Bone marrow (tissue), 2 donors: ENCODE measurements at places on chromosomes 11 and 22.

- no peak for DNase-seq
Measured at GRCh38 chr11:60959431-60959830, 7.5 kb upstream of the SLC15A3 start.

GRCh38 chr11:67456068-67456705 lies 1.0 kb downstream of the CABP4 start:
- DNase-seq = no peak

GRCh38 chr11:795634-796564 lies 2.2 kb downstream of the SLC25A22 start:
- DNase-seq = peak; percentile 90

GRCh38 chr22:50674606-50675552 lies 2.3 kb downstream of the SHANK3 start:
- no peak for DNase-seq

DNA sequence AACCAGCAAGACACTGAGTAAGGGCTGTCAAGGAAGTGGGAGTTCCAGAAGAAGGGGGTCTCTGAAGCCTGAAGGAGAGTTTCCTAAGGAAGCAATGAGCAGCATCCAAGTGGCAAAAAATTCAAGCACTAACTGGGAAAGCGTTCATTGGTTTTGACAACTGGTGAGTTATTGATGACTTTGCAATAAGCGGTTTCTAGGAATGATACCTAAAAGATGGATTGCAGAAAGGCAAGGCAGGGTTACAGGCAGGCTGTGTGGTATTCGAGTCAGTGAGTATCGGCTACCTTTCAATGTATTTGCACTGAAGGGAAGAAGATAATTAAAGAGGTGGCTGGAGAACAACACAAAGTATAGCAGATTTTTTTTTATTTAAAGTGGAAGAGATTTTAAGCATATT lies 59.3 kb upstream of the NCAM1 start:
- no peak for DNase-seq

GRCh38 chr22:48318575-48319320 lies 1508.9 kb downstream of the BRD1 start:
- no peak for DNase-seq

DNA sequence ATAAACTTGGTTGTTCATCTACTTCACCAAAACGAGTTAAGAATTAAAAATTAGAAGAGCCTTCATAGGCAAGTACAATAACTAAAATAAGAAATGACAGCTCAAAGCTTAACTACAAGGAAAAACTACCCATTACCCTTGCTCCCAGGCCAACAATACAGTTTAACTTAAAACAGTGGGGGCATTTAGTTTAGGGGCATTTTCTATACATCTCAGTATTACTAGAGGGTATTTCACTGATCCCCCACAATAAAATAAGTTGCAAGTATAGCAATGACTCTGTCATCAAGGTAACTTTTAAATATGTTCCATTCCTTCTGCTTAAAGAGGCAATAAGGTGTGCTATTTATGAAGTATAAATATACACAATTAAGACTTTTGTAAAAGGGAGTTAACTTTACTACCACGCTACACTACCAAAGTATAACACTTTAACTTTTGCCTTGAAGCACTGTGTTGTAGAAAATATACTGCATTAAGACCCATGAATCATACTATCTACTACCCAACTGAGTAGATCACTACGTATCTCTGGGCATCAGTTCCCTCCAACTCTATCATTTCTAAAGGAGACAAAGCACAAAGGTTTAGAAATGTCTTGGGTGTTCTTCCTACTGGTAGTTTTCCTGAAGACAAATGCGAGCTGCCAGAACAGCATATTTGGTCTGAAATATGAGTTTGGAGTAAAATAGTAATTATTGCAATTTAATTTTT lies 29.8 kb downstream of the CHORDC1 start:
- no peak for DNase-seq

DNA sequence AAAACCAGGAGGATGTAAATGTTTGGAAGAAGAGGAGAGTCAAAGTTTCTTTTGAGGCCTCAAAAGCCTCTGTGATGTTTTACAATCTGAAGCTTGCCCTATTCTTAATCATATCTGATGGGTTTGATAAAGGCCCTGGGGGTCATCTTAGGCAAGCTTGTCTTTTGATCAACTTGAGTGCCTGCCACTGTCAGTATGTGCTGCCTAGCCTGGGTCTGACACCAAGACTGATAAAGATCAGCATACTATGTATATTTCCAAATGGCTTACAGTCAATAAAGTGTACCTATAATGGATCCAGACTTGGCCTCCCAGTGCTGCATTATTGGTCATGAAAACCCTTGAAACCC lies 12.7 kb downstream of the EHF start:
- DNase-seq = no peak

DNA sequence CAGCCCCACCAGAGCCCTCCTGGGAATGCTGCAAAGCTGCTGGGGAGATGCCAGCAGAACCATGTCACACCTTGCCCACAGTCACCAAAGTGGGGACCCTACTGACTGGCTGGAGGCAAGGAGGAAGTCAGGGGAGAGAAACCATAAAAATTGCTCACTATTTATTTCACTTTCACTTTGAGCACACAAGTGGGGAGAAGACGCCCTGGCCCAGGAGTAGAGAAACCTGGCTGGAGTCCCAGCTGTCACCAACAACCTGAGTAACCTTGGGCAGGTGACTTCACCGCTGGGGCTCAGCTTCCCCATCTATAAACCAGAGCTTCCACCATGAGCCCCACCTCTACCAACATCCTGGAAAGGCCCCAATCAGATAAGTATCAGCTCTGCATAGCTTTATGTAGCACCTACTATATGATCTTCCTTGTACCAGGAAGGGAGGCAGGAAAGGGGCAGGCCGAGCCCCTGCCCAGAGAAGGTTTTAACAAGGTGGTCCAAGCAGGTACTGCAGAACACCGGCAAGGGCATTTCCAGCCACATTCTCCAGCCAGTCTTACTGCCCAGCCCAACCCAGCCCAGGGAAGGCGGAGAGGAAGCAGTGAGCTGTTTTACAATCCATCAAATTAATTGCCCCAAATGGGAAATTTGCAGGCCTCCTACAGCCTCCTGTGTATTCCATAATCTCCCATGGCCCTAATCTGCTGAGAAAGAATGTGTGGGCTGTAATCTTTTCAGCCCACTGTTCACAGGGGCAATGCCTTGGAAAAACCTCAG lies 27.6 kb downstream of the PLEKHA7 start:
- DNase-seq = no peak

DNA sequence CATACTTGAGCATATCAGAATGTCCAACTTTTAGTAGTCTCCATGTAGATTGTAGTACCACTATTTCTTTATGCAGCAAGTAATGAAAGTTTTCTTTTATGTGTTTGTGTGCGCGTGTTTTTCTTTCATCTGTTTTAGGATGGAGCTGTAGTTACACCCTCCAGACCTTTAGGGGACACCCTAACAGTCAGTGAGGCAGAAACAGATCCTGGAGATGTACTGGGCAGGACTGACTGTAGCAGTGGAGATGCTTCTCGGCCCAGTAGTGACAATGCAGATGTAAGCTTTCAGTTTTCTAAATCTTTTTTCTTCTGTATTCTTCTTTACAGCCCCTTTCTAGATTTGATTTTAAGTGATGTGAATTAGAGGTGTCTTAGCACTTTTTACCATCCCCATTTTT lies 79.9 kb upstream of the GRIK4 start:
- DNase-seq = no peak

GRCh38 chr11:69145050-69145380 lies 10.7 kb upstream of the SMIM38 start:
- DNase-seq = no peak

- DNase-seq = no peak
Measured at GRCh38 chr11:9681583-9682372, 17.9 kb downstream of the SWAP70 start.

DNA sequence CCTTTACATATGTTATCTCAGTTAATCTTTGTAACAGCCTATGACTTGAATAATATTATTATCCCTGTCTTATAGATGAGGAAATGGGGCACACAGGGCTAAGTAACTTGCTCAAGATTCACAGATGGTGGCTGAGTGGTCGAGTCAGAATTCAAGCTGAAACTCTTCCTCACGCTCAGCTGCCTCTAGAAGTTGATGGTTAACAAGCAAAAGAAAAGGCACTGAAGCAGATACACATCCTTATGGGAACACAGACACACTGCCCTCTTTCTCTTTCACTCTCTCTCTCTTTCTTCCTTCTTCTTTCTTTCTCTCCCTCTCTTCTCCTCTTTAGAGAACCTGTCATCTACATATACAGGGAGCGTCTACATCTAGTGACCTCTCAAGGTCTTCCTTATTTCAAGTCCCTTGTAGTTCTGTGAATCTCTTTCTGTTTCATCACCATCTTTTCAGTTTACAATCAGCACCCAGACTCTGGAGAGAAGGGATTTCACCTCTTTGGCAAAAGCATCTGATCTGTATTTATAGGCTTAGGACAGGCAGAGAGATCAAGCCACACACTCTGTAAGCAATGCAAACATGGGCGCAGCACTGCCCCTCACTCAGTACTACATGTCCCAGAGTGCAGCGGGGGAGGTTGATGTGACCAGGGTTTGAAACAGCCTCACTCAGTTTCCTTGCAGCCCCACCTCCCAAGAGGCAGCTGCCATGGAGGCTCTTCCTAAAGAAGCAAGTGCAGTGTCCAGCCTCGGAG lies 75.7 kb downstream of the GRAMD1B start:
- DNase-seq = no peak

GRCh38 chr22:29096736-29097669 lies 24.2 kb downstream of the KREMEN1 start:
- DNase-seq = no peak

DNA sequence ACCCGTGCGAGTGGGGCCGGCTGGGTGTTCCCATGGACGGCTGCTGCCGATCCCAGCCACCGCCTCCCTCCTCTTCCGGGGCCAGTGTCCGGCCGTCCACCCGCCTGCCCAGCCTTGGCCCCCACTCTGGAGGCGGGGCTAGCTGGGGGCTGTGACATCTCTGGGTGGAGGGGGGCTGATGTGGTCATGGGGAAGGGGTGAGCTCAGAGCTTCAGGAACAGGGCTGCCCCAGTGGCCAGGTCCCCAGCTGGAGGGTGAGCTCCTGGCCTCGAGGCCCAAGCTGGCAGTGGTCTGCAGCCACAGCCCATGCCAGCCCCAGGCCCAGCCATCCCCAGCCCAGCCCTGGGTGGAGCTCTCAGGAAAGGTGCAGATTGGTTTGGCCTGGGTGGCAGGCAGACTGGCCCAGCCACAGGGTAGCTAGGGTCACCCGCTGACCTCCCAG lies 2.7 kb downstream of the INS start:
- no peak for DNase-seq

DNA sequence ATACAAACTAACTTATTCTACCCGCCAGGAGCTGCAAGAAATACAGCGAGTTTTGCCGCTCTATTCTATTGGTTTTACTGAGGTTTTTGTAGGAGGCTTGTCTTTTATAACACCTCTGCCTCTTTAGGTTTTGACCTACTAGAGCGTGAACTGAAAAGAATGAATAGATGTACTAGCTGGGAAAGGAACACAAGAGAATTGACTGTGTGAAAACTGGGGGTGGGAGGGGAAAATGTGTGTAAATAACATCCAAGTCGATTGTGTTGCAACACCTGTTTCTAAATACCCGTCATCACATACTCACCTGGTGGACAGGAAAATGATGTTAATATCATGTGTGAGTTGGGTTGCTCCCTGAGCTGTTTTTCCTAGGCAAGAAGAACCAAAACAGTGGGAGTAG lies 12.9 kb upstream of the JHY start:
- DNase-seq = no peak

GRCh38 chr11:67033661-67034166 lies 10.8 kb downstream of the SYT12 start:
- no peak for DNase-seq

- DNase-seq = no peak
Measured at GRCh38 chr11:72781313-72782080, 12.3 kb downstream of the STARD10 start.

GRCh38 chr22:19801340-19802000 lies 40.9 kb downstream of the TBX1 start:
- DNase-seq = no peak

DNA sequence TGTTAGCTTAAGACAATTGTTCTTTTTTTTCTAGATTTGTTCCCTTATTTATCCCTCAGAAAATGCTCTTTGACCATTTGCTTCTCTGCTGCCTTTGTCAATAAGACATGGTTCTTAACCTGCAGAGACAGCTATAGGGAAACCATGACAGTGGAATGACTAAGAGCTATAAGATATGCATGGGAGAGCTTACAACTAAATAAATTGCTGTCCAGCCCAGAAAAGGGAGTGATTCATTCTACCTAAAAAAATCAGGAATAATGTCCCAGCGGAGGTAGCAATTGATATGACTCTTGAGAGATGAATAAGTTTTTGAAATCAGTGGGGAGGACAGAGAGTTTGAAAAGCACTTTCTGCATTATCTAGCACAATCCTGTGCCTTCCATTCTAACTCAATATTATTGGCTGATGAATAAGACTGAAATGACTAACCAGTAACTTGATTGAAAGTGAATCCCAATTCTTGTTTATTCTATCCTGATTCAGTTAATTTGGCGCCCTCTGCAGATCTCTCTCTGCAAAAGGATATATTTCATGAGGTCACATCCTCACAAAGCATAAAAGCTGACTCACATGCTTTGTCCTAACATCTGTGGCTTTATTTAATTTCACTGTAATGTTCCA lies 680.5 kb upstream of the API5 start:
- no peak for DNase-seq

DNA sequence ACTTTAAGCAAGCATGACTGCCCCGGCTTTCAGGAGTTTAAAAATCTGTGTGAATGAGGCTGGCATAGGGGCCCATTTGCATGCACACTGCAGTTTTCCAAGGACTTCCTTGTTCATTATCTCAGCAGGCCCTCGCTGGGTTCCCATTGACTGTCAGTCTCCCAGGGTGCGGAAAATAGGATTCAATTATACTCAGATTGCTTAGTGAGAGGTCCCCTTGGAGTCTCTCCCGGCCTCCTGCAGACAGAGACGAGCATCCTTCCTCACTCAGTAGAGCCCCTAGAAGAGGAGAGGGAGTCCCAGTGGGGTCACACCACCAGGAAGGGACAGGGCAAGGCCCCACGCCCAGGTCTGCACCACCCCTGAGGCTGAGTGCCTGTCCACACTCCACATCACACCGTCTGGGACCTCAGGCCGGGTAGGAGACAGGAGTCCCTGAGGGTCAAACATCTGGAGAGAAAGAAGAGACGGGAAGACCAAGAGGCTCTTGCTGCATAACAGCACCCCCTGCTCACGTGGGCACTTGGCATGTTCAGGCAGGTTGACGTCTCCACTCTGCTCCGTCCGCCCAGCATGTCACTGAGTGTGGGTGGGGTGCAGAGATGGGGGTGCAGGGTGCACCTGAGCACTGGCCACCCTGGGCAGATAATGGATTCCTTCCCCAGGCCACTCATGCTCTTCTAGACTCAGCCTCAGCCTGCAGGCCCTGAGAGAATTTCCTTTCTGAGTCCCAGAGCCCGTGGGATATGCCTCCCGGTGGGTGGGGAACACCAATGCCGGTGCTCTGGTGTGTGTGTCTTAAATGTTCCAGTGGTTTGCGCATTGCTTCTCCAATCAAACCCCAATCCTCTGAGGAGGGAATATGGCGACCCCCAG lies 58.8 kb downstream of the MCM5 start:
- DNase-seq = no peak

DNA sequence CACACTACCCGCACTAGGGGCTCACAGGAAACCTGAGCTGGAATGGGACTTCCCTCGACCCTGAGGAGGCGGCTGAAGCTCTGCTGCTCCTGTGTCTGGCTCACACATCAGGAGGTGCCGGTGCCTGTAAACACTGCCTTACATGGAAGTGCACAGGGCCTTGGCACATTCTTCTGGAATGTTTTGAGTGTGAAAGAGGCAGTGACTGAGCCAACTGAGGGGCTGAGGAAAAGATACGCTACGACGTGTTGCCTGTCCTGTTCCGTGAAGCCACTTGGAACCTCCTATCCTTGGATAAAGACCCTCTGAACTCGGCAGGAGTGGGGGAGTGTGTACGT lies 10.5 kb downstream of the TXN2 start:
- DNase-seq = no peak

GRCh38 chr11:65640483-65641296 lies 2.8 kb downstream of the SIPA1 start:
- peak; percentile 56 for DNase-seq
